ENCODE measurements at places on chromosomes 2 and 18. TPM values are rescaled to one million over a fixed set of nuclear protein-coding genes. Genes with fewer than 3 reads are reported as not detected.

- no peak for DNase-seq
These were observed 372.6 kb upstream of the NT5C1B start for GRCh38 chr2:18961991-18962421.

DNA sequence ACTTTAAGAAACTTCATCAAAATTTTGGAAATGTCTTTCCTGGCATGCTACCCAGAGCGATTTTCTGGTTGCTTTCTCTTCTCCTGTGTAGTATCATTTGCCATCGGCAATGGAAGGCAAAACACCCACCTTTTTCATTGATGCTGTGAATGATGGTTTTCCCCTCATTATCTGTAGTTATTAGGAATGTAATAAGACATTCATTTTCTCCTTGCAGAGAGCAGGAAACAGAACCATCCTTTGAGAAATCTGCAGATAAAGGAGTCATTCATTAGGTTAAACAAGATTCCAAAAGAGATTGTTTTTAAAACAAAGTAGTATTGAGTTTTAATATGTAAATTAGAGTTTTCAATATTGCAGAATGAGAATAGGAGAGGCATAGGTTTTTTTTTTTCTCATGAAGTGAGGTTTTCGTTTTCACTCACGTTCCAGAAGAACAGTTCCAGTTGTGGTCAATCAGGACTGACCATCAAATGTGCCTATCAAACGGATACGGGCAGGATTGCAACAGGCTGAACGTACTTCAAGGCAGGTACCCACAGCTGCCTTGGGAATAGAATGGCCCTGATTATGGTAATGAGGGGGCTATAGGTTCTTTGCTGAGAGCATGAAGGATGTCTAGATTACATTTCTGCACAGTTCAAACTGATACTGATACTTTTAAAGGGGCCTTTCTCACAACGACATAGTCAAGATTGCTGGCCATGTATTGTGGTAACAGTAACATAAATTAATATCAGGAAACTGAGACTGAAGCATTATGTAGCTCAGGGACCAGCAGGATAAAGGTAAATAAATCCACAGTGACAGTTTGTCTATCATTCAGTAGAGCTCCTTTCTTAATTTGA, 49.8 kb upstream of the PLA2R1 start:
- no peak for DNase-seq

- peak; percentile 77 for DNase-seq
These were observed 29.0 kb upstream of the SLC35F6 start for GRCh38 chr2:26735097-26735496.

DNA sequence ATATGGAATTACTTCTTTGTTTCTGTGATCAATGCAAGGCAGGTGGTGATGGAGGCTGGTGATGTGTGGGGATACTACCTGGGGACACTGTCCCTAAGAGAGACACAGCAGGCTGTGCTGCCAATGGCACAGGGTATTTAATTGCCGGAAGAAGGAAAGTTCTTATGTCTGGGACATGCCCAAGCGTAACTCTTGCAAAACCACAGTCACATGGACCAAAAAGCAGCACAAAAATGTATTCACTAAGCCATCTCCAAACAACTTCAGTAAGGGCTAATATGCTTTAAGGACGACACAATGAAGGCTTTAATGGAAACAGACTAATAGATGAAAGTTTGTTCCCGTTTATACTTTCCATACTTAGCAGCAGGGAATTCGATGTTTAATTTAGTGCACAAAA, 49.7 kb upstream of the AP1S3 start:
- no peak for DNase-seq

GRCh38 chr2:144505245-144505831, 14.6 kb downstream of the ZEB2 start:
- DNase-seq: no peak

GRCh38 chr2:106584304-106584954, 97.3 kb downstream of the CD8B2 start:
- no peak for DNase-seq

DNA sequence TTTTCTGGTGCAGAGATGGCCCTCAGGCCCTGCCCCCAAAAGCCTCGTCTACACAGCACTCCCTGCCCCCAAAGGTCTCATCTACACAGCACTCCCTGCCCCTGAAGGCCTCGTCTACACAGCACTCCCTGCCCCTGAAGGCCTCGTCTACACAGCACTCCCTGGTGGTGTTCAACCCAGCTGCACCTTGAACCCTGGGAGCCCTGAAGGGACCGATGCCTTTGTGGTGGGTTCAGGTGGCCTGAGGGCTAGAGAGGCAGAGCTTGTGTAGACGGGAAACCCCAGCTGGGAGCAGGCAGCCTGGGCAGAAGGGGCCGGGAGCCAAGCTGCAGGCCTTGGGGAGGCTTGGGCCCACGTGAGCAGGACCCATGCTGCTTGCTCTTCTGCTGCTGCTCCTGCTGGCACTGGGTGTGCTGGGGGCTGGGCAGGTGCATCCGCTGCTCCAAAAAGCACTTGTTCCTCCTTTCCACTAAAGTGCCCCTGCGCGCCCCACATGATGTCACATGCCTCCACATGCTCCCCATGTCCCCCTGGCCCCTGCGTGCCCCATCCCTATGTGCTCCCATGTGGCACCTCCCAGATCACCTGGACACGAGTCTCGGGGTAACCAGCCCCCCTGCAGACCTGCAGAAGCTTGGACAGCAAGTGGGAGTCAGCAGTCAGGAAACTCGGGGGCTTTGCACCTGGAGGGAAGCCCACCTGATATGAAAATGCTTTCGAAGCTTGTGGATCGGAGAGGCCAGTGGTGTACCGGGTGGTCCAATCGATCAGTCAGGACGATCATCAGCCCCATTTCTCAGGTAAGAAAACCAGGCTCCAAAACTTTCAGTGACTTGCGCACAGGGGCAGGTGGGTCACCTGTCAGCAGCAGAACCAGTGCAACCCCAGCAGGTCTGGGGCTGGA, 94.9 kb upstream of the CTDP1 start:
- no peak for DNase-seq

GRCh38 chr18:36769611-36770314, 59.0 kb downstream of the TPGS2 start:
- DNase-seq: no peak

INPP5D gene
- total RNA-seq: not detected

GRCh38 chr2:20504174-20504573, 57.3 kb downstream of the RHOB start:
- DNase-seq: no peak

- DNase-seq: no peak
These were observed 449.4 kb upstream of the SLC14A2 start for GRCh38 chr18:45165871-45166270.

SERPINB11 gene
- total RNA-seq: not detected

DNA sequence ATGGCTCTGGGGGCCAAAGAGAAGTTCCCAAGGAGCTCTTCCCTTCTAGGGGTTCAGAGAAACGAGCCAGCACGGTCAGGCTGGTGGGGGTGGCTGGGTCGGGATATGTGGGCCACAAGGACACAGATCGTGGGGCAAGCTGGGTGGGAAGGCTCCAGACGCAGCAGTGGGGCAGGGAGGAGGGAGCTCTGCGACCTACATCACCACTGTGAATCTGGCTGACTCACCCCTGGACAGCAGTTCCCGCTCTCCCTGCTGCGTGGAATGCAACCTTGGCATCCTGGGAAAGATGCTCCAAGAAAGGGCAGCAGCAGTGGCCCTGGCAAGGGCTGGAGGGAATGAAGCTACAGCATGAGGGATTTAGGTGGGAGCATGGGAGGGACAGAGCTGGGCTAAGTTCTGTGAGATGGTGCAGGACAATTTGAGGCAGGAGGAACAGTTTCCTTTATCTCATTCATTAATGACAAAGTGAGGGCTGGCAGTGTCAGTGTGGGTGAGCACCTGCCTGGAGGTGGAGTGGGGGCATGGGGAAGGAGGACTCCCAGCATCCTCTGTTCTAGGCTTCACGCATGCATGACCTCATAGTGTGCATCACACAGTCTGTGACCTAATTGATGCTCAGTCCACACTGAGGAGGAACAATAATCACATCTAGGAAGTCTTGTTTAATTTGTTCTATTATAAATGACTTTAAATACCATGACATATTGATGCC, 25.0 kb downstream of the CELF4 start:
- no peak for DNase-seq

- no peak for DNase-seq
These were observed 53.0 kb downstream of the EPHA4 start for GRCh38 chr2:221518935-221519625.

DNA sequence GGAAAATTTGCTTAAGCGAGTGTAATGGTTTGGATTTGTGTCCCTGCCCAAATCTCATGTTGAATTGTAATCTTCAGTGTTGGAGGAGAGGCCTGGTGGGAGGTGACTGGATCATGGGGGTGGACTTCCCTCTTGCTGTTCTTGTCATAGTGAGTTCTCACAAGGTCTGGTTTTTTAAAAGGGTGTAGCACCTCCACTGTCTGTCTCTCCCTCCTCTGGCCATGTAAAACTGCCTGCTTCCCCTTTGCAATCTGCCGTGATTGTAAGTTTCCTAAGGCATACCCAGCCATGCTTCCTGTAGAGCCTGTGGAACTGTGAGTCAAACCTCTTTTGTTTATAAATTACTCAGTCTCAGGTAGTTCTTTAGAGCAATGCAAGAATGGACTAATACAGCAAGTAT, 6.6 kb downstream of the YIPF4 start:
- DNase-seq: no peak

DNA sequence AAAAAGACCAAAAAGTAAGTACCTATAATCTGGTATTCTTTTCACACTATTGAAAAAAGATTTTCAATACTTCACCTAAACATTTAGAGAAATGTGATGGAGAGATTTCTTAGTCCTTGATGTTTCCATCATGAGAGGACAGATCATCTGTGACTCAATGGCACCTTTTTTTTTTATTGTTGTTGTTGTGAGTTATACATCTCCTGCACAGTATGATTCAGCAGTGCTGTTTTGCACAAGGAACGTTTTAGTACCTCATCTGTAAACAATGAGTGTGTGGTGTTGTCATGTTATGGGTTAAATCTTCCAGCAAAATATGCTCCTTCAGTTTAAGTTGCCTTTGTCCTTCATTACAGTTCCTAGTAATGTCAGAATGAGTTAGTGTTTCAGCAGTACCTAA, 2.2 kb downstream of the KIAA1328 start:
- no peak for DNase-seq

ACKR3 gene
- total RNA-seq: 1.0 TPM

- DNase-seq: no peak
These were observed 173.0 kb downstream of the NCK2 start for GRCh38 chr2:105917688-105918087.

- DNase-seq: no peak
These were observed 354.1 kb downstream of the EIPR1 start for GRCh38 chr2:3023531-3023930.

- no peak for DNase-seq
These were observed 292.2 kb upstream of the CYP26B1 start for GRCh38 chr2:72439892-72440291.

GRCh38 chr18:906416-907114, 1.9 kb downstream of the ADCYAP1 start:
- no peak for DNase-seq

NT5DC4 gene
- not detected for total RNA-seq

DNA sequence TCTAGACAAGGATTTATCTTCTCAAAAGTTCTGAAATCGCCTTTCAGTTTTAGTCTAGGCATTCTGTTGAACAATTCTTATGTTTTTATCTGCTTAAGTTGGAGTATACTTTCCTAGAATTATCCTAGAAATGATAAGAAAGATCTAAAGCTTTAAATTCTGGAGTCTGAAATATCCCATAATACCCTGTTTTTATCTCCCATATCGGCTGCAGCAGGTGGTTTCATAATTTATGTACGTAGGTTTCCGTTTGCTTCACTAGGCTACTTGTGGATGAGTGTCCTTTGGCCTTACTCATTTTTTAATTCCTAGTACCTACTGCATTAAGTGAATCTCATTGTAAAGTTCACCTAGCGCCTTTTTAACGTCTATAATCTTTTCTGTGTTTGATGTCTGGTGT, 58.5 kb upstream of the MGAT5 start:
- no peak for DNase-seq

CNRIP1 gene
- 32.6 TPM for total RNA-seq

DNA sequence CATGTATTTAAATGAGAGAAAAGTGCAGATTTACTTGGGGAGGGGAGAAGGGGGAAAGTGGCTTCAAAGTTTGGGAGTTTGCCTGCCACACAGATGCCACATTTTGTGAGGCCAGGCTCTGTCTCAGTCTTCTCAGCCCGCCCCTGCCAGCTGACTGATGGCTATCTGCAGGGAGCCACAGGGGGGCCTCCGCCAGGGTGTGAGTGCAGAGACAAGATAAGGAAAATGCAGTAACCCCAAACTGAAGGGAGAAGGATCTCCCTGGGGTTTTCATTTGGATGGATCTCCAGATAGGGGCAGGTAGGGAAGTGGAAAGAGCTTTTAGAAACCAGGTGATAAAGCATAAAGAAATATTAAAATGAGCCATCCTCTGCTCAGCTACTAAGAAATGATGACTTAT, 128.8 kb downstream of the ZNF521 start:
- no peak for DNase-seq

- no peak for DNase-seq
These were observed 53.7 kb downstream of the SLC4A3 start for GRCh38 chr2:219680958-219681693.

- no peak for DNase-seq
These were observed 16.0 kb downstream of the CTIF start for GRCh38 chr18:48554610-48555400.

- no peak for DNase-seq
These were observed 344.5 kb upstream of the ID2 start for GRCh38 chr2:8337321-8337720.

GAREM2 gene
- total RNA-seq: not detected

HS1BP3 gene
- 6.7 TPM for total RNA-seq

DNA sequence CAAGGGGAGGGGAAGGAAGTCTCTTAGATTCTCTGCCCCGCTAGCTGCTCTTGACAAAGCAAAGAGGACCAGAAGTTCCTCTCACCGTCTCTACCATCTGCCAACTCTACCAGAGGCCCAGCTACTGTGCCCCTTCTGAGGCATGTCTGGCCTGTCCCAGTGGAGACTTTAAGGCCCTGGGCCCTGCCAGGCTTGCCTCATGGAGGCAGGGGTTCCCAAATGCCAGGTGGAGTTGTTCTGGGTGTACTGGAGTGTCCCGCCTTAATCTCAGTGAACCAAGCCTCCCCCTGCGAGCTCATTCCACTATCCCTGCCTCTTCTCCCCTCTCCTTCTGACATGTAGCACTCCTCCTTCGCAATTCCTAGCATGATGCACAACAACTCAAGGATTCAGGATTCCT, 2.2 kb downstream of the HOXD12 start:
- no peak for DNase-seq
